ENCODE measurements at places on chromosomes 13 and 19.

- DNase-seq, result no peak
Measured at GRCh38 chr13:95784161-95784899, 107.4 kb downstream of the DNAJC3 start.

DNA sequence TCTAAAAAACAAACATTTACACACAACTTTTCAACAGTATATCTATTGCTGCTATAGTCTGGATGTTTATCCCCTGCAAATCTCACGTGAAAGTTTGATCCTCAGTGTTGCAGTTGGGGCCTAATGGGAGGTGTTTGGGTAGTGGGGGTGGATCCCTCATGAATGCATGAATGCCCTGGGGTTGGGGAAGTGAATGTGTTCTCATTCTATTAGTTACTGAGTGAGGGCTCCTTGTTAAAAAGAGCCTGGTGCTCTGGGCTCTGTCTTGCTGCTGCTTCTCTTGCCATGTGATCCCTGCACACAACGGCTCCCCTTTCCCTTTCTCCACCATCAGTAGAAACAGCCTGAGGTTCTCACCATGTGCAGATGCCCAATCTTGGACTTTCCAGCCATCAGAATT lies 242.7 kb upstream of the HTR2A start:
- no peak for DNase-seq

DNA sequence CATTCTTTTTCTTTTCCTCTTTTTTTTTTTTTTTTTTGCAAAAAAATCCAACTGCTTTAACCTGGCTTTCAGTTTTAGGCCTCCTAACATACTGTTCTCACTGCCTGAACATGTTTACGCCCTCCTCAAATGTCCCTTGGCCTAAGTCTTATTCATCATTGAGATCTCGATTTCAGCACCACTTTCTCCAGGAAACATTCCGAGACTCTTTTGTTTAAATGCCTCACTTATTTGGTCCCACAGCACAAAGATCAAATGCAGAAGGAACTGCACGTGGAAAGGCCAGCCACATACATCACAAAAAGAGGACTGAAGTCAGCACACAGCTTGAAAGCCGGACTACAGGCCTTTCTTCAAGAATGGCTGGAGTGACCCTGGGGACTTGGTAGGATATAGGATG lies 79.2 kb upstream of the POMP start:
- no peak for DNase-seq

DNA sequence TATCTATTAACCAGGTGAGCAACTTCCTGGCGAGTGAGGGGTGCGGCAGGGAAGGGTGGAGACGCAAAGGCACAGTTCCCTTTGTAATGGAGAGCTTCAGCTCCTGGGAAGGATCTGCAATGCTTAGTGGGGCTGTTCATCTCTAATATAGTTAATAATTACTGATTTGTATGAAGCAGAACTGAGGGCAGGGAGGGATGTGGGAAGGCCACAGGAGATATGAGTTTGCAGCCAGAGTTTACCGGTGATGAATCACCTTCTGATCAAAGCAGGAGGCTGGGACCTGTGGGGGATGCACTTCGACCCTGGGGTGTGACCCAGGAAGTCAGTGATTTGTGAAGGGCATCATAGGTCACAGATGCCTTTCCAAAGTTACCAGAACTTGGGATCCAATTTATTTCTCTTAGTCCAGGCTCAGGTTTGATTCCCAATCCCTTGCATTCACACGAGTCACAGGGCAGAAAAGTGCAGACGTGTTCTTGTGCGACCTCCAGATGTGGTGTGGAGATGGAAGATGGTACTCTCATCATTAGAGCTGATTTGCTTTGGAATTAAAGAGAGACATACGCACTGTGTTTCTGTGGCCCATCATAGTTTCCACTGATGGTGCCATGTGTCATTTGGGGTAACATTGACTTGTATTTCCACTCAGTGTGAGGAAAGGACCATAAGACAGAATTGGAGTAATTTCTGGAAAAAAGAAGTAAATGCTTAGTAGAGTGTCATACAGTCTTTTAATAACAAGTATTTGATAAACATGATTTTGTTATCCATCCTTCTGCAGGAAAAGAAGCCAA lies 55.0 kb downstream of the LRCH1 start:
- DNase-seq, result no peak

DNA sequence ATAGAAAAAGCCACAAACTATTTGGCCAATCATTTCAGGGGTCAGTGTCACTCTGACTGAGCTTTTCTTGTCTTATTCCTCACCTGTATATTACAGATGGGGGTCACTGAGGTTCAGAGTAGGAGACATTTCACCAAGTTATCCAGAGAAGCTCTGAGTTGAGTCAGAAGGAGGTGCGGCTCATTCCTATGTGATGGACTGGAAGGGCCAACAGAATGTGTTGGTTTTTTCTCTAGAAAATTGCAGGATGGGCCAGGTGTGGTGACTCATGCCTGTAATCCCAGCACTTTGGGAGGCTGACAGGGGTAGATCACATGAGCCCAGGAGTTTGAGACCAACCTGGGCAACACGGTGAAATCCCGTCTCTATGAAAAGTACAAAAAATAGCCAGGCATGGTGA lies 24.5 kb upstream of the ZNF83 start:
- no peak for DNase-seq

GRCh38 chr19:13100031-13100588 lies 2.5 kb downstream of the LYL1 start:
- DNase-seq, result no peak

GRCh38 chr13:113751491-113751890 lies 7.5 kb upstream of the TMEM255B start:
- no peak for DNase-seq

DNA sequence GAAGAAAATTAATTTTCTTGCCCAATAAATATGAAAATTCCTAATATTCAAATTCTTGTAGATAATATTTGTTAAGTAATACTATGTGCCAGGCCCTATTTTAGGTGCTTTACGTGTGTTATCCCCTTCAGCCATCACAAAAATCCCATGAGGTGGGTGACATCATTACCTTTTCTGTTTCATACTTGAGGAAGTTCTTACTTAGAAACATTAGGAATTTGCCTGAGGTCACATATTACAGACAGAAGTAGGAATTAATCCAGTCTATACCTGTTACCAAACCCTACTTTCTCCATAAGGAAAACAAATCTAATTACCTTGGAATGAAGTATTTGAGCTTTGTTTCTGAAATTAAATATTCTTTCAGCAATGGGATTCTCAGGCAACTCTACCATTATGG lies 336.1 kb downstream of the GPC6 start:
- DNase-seq, result no peak

GRCh38 chr19:44777715-44778347 lies at the start of gene CBLC:
Gene CBLC (plus strand): TSS chr19:44777890. CDS start chr19:44777932, 42 bp downstream.
- DNase-seq, result no peak

GRCh38 chr13:60118696-60119400 lies 44.9 kb downstream of the DIAPH3 start:
- DNase-seq, result no peak

DNA sequence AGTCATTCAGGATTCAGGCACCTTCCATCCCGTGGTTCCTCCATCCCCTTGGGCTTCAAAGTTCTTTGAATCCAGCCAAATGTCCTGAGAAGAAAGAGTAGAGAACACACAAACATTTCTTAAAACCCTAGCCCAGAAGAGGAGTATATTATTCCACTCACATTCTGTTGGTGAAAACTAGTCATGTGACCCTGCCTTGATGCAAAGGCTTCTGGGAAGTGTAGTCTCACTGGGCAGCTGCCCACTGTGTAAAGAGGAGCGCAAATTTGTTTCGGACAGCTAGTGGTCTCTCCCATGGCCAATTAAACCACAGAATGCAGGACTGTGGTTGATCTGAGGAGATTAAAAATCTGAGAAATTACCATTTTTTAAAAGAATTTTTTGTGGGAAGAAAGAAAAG lies 304.4 kb downstream of the SUCLA2 start:
- DNase-seq, result no peak

- DNase-seq, result no peak
Measured at GRCh38 chr19:49896863-49897621, at the start of gene IL4I1. Gene IL4I1 (minus strand): TSS chr19:49896887. CDS start chr19:49896160, 727 bp downstream.

- no peak for DNase-seq
Measured at GRCh38 chr13:109212650-109213049, 573.7 kb downstream of the IRS2 start.

- DNase-seq, result no peak
Measured at GRCh38 chr13:51525567-51526167, 58.6 kb upstream of the WDFY2 start.

DNA sequence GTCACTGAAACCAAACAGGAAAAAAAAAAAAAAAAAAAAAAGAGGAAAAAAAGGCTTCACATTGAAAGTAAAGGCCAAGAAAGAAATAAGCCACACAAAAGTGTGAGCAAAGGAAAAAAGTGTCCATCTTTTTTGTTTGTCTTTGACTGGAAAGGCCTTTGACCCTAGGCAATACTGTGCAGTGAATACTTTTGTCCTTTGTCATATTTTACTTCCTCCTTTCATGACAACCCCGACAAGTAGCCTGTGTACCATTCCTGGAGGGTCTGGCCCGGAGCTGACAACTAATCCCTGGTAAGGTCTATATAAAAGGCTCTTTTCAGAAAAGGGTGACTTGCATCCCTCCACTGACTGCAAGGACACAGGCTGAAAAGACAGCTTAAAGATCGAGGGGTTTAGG lies 12.9 kb upstream of the MICU2 start:
- DNase-seq, result no peak

GRCh38 chr13:38430796-38431195 lies 81.1 kb downstream of the UFM1 start:
- no peak for DNase-seq

DNA sequence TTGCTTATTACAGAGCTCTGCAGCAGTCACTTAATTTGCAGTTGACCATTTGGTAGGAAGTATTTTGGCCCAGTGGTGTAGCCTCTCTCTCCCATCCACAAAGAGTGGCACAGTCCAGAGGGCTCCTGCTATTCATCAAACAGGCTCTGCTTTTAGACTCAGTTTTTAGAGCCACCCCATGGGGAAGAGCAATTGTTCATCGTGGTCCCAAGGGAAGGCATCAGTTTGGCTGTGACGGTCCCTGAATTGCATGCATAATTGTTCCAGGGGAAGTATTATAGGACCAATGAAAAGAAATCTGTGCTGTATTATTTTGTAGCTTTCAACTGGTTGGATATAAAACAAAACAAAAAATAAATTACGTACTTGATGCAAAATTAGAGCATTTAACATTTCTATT lies 799.0 kb downstream of the DACH1 start:
- DNase-seq, result no peak

DNA sequence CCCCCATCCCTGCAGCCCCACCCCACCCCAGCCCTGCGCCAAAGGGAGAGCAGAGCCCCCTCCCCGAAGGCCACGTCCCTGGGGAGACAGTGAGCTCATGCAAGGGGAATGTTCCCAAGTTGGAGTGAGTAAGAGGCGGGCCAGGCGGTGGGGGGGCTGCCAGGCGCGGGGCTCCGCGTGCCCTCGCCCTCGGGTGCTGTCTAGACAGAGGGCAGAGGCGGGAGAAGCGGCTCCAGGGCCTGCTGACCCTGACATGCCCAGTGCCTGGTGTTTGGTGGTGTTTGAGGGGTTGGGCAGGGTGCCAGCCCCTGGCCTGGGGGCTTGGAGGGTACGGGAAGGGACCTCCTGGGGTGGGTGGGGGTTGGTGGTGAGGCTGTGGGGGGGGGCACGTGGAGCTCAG lies 1.0 kb downstream of the FSTL3 start:
- DNase-seq, result no peak

DNA sequence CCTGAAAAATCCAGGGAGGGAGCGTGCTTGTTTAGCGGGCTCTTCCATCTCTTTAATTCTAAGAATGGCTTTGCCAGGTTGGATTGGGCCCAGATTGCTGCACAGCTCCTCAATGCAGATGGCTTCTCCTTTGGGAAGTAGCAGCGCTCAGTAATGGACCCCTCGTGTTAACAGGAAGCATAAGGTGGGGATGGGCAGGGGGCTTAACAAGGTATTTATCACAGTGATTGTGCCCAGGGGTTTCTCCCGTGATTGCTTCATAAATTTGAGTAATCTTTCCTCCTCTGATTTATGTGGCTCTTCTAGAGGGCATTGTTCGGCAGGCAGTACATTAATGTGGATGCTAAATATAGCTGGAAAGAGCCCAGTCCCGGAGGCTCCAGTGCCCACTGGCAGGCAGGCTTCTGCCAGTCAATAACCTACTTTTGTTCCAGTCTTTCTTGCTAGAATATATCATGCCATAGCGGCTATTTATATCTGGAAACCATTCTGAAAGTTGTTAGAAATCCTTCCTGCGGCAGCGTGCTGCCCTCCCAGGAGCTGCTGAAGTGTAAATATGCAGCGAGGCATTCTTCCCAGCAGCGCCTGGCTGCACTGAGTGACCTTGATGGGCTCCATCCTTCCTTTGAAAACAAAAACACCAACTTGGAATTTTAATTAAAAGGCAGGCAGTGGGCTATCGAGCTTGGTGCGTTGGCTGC lies 65.0 kb downstream of the FGF9 start:
- no peak for DNase-seq

- no peak for DNase-seq
Measured at GRCh38 chr13:111005364-111005763, 90.5 kb upstream of the ANKRD10 start.

GRCh38 chr19:1001538-1002166 lies 1.4 kb downstream of the GRIN3B start:
- no peak for DNase-seq

DNA sequence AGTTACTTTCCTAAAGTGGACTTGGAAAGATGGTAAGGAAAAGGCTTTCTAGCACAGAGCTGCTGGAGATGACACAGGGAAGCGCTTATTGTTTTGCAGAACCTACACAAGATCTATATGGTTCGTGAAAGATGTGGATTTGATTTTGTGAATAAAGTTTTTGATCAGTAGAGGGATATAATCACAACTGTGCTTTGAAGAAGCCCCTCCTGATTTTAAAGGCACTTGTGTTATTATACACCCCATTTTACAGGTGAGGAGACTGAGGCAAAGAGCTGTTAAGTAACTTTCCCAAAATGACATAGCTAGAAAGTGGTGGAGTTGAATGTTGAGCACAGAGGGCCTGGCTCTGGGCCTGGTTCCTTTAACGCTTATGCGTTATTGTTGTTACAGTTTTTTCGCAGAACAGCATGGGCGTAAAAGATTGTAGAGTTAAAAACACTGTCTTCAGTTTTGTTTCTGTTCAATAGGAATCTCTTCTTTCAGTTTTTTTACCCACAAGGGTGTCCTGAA lies 1.4 kb downstream of the TDRD3 start:
- no peak for DNase-seq

- no peak for DNase-seq
Measured at GRCh38 chr19:19619181-19619848, 828 bp upstream of the PBX4 start.
